ENCODE measurements at places on chromosomes 4 and X.

DNA sequence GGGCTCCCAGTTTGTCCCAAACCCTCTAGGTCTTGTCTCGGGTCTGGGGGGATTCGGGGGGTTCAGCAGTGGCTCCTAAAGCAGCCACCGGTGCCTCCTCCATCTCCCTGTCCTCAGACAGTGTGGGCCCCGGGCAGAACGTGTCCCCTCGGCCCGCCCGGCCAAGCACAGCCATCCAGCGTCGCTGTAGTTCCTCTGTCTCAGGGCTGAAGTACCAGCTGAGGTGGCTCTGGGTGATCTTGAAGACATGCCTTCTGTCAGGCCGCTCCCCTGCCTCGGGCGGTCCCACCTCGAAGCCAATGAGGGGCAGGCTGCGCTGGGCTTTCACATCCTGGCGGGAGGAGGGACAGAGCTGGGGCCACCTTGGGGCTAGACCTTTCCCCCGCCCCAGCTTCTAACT lies 5.9 kb downstream of the TSR2 start:
- DNase-seq, result no peak

- DNase-seq, result no peak
Measured at GRCh38 chr4:106647451-106647850, 278.9 kb upstream of the GIMD1 start.

GRCh38 chrX:8845469-8845868 lies 44.3 kb upstream of the FAM9A start:
- DNase-seq, result no peak

- DNase-seq, result no peak
Measured at GRCh38 chrX:11244636-11245035, 48.6 kb upstream of the AMELX start.

- no peak for DNase-seq
Measured at GRCh38 chr4:173519111-173520101, 10.6 kb downstream of the HAND2 start.
